T-helper 17 cell (primary cell): ENCODE measurements at places on chromosomes 1 and 21.

GRCh38 chr1:197951089-197951488, 33.9 kb downstream of the LHX9 start:
- no peak for DNase-seq

- DNase-seq = no peak
Observed at GRCh38 chr1:40394491-40395172, 21.1 kb downstream of the SMAP2 start.

GRCh38 chr1:15477646-15478212, 1.8 kb downstream of the CELA2B start:
- DNase-seq = no peak

- DNase-seq = no peak
Observed at GRCh38 chr21:45824546-45825215, 156.9 kb upstream of the COL6A1 start.

- no peak for DNase-seq
Observed at GRCh38 chr1:231106347-231106746, 55.5 kb upstream of the TRIM67 start.

DNA sequence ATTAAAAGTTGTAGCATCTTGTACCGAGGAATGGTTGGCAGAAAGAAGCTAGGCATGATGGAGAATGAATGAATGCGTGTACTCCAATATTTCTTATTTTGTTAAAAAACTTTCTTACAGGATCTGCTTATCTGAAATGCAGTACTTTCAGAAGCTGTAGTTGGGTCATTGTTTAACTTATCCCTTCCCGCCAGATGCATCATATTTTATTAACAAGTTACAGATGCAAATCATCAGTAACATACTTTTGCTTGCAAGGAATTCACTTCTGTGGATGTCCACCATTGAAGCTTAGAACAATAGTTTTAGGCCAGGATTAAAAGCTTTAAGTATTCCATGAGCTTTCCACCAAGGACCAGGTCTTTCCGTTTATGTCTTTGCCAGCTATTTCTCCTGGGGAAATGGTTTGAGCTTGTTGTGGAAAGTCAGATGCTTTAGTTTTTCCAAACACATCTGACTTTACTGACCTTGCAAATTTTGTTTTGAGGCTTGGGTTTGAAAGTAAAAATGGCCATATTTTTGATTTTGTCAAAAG, 65.4 kb downstream of the PATJ start:
- no peak for DNase-seq

GRCh38 chr1:91603409-91603808, 102.8 kb downstream of the CDC7 start:
- DNase-seq = no peak

DNA sequence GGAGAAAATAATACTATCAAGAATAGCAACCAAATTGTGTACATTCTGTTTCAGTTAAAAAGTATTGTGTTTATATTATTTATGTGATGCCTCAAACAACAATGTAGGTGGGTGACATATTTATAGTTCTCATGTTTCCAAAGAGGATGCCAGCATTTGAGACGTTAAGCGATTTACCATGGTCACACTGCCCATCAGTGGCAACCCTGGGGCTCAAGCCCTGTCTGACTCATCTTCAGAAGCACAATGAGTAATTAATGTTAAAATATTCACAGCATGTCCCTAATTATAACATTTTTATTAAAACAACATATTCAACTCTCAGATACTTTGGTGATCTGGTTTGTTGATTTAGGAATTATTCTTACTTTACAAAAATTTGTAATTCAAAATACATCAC, 409.4 kb downstream of the BRINP3 start:
- DNase-seq = no peak

GRCh38 chr1:103275725-103276124, 167.4 kb upstream of the COL11A1 start:
- no peak for DNase-seq

- DNase-seq = no peak
Observed at GRCh38 chr1:162196387-162196786, 126.9 kb downstream of the NOS1AP start.

DNA sequence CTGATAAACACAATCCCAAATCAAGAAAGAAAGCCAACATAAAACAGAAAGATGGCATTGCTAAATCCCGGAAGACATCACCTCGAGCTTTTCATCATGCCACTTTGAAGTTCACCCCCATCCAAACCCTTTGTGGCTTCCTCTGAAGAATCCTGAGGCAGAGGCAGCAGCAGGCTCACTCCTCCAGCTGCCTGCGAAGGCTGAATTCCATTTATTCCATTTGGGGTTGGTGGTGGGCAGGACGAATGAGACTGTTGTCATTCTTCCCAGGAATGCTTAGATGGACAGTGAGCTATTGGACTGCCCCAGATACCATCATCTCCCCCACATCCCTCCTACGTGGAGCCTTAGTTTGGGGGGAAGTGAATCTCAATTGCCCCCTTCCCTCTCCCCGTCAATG, 437.5 kb downstream of the SMYD3 start:
- DNase-seq = no peak

- no peak for DNase-seq
Observed at GRCh38 chr1:30083800-30084464, 639.5 kb downstream of the MATN1 start.

GRCh38 chr1:143665606-143666005, 306.2 kb downstream of the FAM72C start:
- DNase-seq = no peak
